Fibroblast of villous mesenchyme (primary cell): ENCODE measurements at places on chromosomes 12 and 14. TPM values are rescaled to one million over a fixed set of nuclear protein-coding genes. Genes with fewer than 3 reads are reported as not detected.

DNA sequence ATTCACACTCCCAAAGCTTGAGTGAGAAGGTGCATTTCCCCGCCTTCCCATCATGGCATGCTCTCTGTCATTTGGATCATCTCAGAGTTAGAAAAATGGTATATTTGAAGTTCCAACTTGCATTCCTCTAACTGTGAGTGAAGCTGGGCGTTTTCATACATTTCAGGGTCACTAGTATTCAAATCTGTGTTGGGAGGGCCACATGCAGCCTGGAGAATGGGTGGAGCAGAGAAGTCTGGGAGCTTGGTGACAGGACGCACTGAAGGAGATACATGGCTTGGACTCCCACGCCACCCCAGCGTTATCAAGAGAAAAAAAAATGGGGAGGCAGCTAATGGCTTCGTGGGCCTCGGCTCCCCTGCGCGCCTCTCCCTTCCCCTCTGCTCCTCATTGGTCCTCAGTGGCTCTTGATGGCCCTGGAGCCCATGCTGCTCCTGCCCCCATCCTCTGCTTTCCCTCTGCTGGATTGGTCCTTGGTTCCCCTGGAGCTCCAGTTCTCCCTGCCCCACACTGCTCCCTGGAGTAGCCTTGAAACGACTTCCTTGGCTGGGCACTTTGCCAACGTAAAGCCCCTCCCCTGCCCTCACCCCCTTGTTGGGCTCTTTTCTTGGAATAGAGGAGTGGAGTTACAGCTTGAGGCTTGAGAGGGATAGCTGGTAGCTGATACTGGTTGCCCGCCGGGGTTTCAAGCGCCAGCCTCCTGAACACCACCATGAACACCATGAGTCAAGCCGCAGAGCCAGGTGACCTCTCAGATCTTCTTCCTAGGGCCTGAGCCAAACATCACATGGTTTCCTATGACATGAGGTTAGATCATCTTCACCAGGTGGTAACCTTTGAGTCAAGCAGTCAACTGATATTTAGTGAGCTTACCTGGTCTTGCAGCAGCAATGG lies 139.6 kb downstream of the PRKCH start:
- no peak for DNase-seq

Gene GPR84
- total RNA-seq, result not detected in 2 replicates

GRCh38 chr12:90015228-90015627 lies 306.6 kb upstream of the ATP2B1 start:
- no peak for DNase-seq

DNA sequence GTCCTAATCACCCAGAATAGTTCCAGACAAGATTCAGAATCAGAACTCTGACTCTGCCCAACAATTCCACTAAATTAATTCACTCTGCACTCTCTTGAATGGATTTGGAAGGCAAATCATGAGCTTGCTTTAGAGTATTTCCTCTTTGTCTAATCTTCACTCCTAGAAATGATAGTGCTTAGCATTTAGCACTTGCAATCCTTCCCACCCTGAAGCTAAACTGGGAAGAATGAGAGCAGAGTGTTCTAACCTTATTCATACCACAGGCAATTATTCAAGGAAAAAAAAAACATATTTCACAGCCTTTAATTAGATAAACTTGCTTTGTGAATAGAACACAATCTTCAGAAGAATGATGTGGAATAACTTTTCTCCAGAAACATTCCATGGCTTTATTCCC lies 264.6 kb downstream of the PAWR start:
- peak; percentile 42 for DNase-seq

DNA sequence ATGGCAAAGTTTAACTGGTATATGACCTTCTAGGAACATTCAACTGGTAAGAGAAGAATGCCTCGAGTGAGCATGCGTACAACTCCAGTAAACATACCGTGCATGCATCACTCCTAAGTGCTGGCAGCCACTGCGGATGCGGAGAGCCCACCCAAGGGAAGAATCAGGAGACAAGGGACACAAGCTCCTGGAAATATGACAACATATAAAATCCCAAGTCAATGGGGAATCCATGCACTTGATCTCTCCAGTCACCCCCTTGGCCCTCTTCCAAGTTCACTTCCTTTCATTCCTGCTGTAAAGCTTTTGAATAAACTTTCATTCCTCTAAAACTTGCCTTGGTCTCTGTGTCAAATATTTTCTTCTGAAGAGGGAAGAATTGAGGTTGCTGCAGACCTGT lies 168.7 kb upstream of the TMCC3 start:
- peak; percentile 19 for DNase-seq

GRCh38 chr14:104656014-104656714 lies 33.3 kb upstream of the INF2 start:
- no peak for DNase-seq

- DNase-seq, result no peak
Measured at GRCh38 chr12:18888047-18888446, 150.1 kb downstream of the CAPZA3 start.

GRCh38 chr12:58346032-58346632 lies 404.8 kb downstream of the ATP23 start:
- peak; percentile 68 for DNase-seq

GRCh38 chr12:78087363-78087675 lies 256.6 kb downstream of the NAV3 start:
- peak; percentile 35 for DNase-seq

Gene SLC38A4
- total RNA-seq, result 11.0 and 23.7 TPM in 2 replicates

Gene FAM90A1
- total RNA-seq, result under 0.01 TPM in 1 of 2 replicates, not detected in the other

DNA sequence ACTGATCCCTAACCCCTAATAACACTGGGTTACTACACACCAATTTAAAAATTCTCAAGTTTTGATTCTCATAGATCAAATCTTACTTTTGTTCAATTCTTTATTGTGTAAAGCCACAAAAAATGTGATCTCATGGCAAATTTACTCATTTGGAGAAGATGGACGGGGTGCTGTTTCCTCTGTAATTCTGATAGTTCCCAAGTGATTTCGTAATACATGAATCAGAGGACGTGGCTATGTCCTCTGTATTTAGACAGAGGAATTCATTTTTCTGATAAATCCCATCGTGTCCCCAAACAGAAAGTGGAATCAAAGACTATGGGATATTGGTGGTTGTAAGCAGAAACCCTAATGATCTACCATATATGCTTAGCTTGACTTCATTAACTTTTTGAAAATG lies 76.6 kb upstream of the GNG2 start:
- DNase-seq, result peak; percentile 56

DNA sequence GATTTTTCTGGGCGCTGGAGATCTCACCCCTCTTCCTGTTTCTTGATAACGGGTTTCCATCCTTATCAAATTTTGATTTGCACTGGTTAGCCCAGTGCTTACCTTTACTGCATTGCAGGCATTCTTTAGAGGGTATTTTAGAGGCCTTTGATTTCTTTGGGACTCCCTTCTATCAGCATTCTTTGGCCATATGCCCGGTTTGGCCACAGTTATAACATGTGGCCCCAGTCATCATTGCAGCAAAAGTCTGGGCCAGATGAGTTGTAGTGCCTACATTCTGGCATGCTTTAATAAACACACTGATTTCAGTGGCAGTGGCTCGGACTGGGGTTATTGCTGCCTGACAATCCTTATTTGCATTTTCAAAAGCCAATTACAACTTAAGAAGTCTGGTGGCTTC lies 82.3 kb downstream of the KCNMB4 start:
- no peak for DNase-seq

- DNase-seq, result no peak
Measured at GRCh38 chr12:77687321-77687720, 143.4 kb upstream of the NAV3 start.

Gene CLEC4C
- not detected in 2 replicates for total RNA-seq

- DNase-seq, result peak; percentile 61
Measured at GRCh38 chr12:121038861-121039668, at the start of gene OASL. Gene OASL, minus strand, starts transcription at chr12:121039246. Its CDS starts 275 bp downstream, at chr12:121038971.

Gene TMEM106C
- 60.2 and 100 TPM in 2 replicates for total RNA-seq

Gene RNF212B
- not detected in 2 replicates for total RNA-seq

Gene CNOT2
- 119 and 186 TPM in 2 replicates for total RNA-seq

Gene TMEM179
- total RNA-seq, result under 0.01 TPM in 1 of 2 replicates, not detected in the other

Gene GDF11
- 3.9 and 6.5 TPM in 2 replicates for total RNA-seq

DNA sequence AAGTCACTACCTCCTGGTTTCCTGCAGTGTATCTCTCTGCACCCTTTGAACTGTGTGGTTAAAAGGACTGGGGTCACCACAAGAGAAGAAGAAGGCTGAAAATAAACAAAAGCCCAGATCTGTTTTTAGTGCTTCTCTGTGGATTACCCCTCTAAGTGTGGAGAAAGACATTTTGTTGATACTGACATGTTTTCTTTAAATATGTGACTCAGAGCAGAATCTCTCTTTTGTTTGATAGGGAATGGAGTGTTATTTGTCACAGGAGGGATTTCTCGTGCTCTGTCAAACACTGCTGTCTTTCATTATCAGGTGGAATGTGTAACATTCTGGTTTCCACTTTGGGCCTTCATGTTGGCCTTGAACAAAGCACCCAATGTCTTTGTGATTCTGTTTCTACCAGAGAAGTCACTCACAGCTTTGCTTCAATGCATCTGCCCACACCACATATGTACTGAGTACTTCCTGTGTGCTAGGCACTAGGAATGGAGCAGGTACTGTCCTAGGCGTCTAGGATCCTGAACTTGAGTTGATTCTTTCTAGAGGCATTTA lies 82.1 kb downstream of the PLXNC1 start:
- peak; percentile 23 for DNase-seq

DNA sequence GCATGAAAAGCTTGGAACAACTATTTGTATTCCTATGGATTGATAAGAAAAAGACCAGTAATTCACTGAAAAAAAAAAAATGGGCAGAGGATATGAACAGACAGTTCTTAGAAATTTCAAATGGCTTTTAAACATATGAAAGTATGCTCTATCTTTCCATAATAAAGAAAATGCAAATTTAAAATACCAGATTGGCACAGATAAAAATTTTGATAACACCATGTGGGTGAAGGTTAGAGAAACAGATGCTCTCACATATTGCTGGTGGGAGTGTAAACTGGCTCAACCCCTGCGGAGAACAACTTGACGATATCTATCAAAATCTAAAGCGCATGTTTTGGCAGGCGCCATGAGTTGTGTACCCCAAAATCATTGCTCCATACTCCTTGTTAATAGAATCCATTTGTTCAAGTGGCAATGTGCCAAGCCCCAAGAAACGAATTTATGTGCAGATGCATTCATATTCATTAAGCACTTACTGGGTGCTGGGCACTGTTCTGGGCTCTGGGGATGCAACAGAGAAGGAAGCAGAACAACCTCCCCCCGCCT lies 29.5 kb upstream of the TMPO start:
- DNase-seq, result no peak
